ENCODE measurements at places on chromosomes 3 and 15.

GRCh38 chr15:76576523-76577279 is 240.1 kb downstream of the ISL2 start:
- DNase-seq = no peak

DNA sequence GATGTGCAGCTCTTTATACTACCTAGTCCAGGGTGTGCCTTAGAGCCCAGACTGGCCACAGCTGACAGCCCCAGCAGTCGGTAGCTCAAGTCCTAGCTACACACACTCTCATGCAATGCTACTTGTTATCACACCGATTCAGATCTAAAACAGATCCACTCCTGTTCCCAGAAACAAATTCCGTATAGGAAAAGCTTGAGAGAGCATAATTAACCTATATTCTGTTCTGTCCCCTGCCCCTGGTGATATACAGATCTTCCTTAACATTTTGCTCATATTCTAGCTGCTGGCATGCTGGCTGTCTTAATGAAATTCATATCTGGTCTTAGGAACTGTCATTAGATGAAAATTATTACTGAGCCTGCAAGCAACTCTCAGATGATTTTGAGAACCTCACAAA is 204.3 kb downstream of the SOX2 start:
- no peak for DNase-seq

DNA sequence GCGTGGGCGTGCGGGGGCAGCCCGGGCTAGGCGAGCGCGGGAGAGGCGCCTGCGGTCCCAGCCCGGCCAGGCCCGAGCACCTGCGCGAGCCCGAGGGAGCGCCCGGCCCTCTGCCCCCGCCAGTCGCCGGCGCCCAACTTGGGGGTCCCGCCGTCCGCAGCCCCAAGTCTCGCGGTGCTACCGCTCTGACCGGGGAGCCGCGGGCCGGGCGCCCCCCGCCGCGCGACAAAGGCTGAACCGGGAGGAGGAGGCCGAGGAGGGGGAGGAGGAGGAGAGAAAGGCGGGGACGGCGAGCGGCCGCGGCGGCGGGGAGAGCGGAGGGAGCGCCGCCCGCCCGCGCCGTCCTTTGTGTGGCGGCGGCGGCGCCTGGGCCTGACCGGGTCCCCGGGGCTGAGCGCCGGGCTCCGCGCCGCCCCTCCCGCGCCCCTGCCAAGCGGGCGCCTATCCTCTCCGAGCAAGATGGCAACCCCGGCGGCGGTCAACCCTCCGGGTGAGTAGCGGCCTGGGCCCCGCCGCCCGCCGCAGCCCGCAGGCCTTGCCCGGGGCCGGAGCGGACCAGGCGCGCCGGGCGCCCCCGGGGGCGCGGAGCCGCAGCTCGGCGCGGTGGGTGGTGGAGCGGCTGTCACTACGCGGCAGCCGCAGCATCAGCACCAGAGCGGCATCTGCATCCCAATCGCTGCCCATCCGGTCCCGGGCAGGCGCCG is at the start of gene ARNT2:
Gene ARNT2 (plus strand): TSS at position 326 of the 704 bp plus-strand sequence. CDS start 134 bp downstream, at position 460.
- no peak for DNase-seq

GRCh38 chr15:75666823-75667501 is 19.2 kb downstream of the SNX33 start:
- DNase-seq = no peak

DNA sequence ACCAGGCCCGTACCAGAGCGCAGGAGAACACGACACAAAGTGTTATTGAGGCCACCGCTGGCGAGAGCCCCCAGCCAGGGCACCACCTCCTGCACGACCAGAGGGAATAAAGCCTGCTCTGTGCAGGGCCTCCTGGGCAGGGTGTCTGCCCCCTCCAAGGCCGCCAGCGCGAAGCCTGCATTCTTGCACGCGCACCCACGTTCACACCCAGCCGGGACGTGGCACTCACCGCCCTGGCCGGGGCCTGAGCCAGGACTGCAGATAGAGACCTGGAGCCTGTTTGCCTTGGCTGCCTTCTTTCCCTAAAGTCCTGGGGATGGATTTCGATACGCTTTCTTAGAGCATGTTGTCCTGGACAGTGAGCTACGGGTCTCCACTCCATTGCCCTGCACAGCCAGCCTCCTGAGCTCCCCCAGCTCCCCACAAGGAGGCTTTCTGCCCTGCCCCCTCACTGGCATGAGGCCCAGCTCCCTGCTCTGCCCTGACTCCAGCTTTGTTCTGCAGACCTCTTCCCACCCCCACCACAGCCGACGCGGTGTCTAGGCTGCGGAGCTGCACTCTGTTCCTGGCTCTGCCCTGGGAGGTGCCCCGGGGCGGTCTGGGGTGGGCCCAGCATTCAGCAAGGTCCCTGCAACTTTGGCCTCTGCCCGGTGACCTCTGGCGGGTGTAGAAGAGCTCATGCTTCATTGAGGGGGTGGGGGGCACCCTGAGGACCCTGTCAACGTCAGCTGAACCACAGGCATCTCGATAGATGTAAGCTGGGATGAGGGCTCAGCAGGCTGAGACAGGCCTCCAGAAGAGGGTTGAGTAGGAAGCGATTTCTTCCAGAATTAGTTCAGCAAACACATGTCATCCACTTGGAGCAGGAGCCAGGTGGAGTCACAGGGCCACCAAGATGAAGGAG is 145.0 kb downstream of the LRRK1 start:
- no peak for DNase-seq

DNA sequence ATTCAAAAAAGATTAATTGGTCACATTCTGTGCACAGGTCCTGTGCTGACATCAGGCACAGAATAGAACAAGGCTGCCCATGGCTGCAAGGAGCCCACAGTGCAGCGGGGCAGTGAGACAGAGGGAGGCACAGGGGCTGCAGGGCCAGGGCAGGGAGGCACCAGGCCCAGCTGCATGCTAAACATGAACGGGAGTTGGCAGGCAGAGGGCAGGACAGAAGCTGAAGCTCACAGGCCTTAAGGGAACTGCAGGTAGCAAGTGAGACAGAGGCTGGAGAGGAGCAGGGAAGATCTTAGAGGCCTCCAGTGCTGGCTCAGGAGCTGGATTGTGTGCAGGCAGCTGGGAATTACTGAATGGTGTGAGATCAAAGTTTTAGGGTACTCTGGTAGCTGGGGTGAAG is 26.2 kb downstream of the IDH3A start:
- DNase-seq = no peak

DNA sequence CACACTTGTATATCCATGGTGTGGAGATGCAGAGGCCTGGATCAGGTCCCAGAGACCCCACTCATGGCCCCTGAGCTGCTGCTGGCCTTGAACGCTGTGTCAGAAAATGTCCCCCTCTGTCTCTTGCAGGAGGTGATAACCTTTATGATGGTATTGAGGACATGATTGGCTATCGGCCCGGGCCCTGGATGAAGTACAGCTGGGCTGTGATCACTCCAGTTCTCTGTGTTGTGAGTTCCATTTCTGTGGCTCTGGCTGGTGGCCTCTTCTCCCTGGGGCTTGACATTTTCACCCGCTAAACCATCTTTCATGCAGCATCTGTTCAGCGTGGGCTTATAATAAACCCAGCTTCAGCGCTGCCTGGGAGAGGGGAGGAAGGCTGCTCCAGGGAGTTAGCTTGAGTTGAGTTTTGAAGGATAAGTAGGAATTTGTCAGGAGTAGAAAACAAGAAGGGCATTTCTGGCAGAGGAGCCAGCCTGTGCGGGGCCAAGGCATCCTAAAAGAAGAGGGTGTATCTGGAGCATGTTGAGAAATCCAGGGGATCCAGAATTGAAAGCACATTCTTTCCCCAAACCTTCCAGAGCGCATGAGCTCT is 61.1 kb downstream of the GRIP2 start:
- no peak for DNase-seq

DNA sequence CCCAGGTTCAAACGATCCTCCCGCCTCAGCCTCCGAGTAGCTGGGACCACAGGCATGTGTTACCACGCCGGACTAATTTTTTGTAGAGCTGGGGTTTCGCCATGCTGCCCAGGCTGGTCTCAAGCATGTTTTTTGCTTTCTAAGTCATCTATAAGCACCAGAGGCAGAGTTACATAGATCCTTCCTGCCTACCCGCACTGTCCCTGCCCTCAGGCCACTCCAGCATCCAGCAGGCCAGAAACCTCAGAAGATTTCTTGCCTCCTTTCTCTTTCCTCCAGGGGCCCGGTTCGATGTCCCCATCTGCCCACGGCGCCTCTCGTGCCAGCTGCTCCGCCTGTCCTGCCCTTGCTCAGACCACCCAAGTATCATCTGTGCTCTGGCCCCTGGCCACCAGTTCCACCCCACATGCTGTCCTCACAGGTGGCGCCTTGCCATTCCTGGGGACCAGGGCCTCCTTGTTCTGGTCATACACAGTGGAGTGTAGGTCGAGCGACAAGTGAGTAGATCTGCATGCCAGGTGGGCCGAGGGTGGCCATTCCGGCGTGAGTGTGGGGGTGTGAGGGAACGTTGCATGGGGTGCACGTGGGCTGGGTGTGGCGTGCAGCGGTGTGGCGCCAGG is 27.3 kb downstream of the KLHDC8B start:
- no peak for DNase-seq

DNA sequence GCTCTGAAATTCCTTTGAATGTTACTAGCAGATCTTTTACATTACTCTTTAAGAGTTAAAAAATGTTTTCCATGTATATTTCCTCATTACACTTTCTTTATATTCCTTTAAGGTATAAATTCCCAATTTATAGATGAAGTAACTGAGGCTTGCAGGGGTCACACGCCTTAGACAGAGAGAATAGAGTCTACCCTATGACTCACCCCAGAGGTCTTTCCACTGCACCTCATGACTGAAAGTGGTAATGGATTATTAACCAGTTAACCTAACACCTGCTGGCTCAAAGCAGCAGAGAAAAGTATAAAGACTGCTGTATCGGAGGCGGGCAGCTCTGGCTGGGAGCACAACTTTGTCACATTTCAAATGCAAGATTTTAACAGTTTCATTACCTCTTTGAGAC is 37.7 kb downstream of the LDHAL6B start:
- DNase-seq = no peak

GRCh38 chr15:27673766-27674445 is 425.2 kb downstream of the OCA2 start:
- no peak for DNase-seq

- DNase-seq = no peak
These were observed 401.4 kb downstream of the TBL1XR1 start for GRCh38 chr3:176795891-176796290.

- DNase-seq = no peak
These were observed 128.2 kb upstream of the OSTN start for GRCh38 chr3:191070762-191071403.

- no peak for DNase-seq
These were observed 988 bp upstream of the NFKBIZ start for GRCh38 chr3:101848326-101848725.

GRCh38 chr3:195895861-195896360 is 12.4 kb downstream of the TNK2 start:
- DNase-seq = no peak

- DNase-seq = no peak
These were observed 88.8 kb upstream of the RNU6-1 start for GRCh38 chr15:67928666-67929065.

- DNase-seq = no peak
These were observed 90.6 kb upstream of the AKAP13 start for GRCh38 chr15:85289677-85290365.

GRCh38 chr3:107062787-107063186 is 314.5 kb upstream of the CCDC54 start:
- no peak for DNase-seq

- no peak for DNase-seq
These were observed 236.7 kb downstream of the ADAMTS17 start for GRCh38 chr15:100105101-100105500.

DNA sequence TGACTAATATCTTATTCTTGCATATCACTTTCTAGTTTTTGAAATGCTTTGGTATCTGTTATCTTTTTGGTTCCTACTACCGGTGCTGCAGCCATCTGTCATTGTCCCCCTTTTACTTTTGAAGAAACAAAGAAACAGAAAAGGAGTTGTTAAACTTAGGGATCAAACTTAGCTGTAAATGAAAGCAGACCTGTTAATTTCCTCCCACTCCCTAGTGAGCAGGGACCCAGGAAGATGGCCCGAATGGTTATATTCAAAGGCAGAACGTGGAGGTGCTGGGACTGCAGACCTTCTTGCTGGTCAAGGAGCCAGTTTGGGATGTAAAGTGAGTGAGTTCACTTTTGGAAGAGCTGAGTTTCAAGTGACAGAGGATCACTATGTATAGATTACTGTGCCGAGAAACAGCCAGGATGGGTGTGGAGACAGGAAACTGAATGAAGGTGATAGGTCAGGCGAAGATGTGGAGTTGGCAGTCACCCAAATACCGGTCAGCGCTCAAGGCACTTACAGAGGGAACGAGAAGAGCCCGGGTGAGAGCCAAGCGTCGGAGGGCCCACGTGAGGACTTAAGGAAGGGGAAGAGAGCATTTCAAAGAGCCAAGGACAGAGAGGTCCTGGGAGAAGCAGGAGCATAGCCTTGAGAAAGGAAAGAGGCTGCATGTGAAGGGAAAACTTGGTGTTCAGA is 20.1 kb downstream of the KBTBD8 start:
- DNase-seq = no peak

DNA sequence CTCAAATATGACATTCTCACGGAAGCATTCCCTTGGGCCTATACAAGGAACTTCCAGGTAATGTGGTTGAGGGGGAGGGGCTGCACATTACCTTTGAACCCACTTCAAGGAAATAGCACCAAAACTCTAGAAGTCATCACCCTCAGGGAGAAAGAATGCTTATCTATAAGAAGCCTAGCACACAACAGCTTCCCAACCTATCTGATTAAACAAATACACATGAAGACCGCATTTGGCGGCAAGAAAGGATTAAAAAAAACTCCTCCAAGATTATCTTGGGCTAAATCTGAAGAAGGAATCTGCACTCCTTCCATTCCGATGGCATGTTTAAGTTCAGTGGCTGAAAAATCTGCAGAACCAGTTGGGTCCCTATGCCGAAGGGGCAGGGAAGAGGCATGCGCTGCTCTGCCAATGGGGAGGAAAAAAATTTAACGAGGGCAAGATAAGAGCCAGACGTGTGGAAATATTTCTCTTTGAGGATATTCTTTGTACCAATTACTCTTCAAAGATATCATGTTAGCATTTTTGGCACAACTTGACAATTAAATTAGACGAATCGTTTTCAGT is 82.0 kb upstream of the WNT5A start:
- DNase-seq = no peak

DNA sequence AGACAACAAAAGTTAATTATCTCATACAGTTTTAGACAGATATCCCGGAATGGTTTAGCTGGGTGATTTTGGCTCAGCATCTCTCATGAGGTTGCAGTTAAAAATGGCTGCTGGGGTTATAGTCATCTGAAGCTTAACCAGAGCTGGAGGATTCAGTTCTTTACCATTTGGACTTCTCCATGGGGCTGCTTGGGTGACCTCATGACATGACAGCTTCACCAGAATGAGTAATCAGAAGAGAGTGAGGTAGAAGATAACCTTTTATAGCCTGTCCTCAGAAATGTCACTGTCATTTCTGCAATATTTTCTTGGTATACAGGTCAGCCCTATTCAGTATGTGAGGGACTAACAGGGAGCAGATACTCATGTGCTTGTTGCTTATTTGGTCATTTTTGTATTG is 30.9 kb downstream of the TFG start:
- no peak for DNase-seq

- DNase-seq = no peak
These were observed 20.8 kb downstream of the VGLL4 start for GRCh38 chr3:11622586-11623550.

- no peak for DNase-seq
These were observed 26.0 kb upstream of the CCK start for GRCh38 chr3:42292009-42292408.

- no peak for DNase-seq
These were observed 25.9 kb downstream of the RNF168 start for GRCh38 chr3:196477678-196478077.

All from stimulated activated CD4-positive, alpha-beta T cell treated with anti-CD3 and anti-CD28 coated beads, Interleukin-1b, Interleukin-23, amount 100 ng/mL, for 1 hour (primary cell).